Body of pancreas (tissue), 4 donors: ENCODE measurements at places on chromosomes 12 and 14. TPM values are rescaled to one million over a fixed set of nuclear protein-coding genes. Genes with fewer than 3 reads are reported as not detected.

- peak overlapping the region; percentile 44 for H3K27ac ChIP-seq
- no peak for DNase-seq
- H3K4me3 ChIP-seq = no peak overlapping the region
- H3K27me3 ChIP-seq = no peaks in the 10 kb centered on the region
- H3K36me3 ChIP-seq = no peaks in the 10 kb centered on the region
These were observed 19.1 kb upstream of the DHRS7 start for GRCh38 chr14:60184146-60184904.

GRCh38 chr12:3097186-3097804, 20.1 kb downstream of the TSPAN9 start:
- peaks cover 6% of the 10 kb centered on the region for H3K4me1 ChIP-seq
- no peak overlapping the region for H3K4me3 ChIP-seq
- no peaks in the 10 kb centered on the region for H3K27me3 ChIP-seq

Gene HOXC12
- total RNA-seq = not detected

Gene FAIM2
- total RNA-seq = 4.9 TPM

Gene PLCZ1
- not detected for total RNA-seq

Gene KCNJ8
- total RNA-seq = 26.2 TPM

- peak; percentile 69 for DNase-seq
- peak within 1 kb of the TSS; percentile 34 for H3K4me3 ChIP-seq
- no peaks in the 10 kb centered on the region for H3K27me3 ChIP-seq
- H3K27ac ChIP-seq = peak within 1 kb of the TSS; percentile 81
These were observed at the start of gene CARMIL3 for GRCh38 chr14:24051789-24052655. Gene CARMIL3, plus strand, starts transcription at chr14:24052009. Its CDS starts 145 bp downstream, at chr14:24052154.

Gene NFATC4
- 19.8 TPM for total RNA-seq

DNA sequence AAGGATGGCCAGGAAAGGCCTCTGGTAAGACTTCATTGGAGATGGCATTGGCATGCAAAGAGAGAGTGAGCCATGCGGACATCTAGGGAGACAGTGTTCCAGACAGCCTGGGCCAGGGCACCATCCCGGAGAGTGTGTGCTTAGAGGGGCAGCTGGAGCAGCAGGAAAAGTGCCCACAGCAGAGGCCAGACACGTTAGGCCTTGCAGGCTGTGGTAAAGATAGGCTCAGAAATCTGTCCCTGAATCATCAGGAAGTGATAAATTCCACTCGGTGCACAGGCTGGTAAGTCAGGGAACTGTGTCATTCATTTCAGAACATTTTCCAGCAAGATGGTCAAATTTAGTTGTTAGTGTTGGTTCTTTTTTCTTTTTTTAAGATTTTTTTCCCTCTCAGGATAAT, 8.8 kb downstream of the GALNT16 start:
- H3K27me3 ChIP-seq = no peaks in the 10 kb centered on the region
- H3K4me3 ChIP-seq = no peak overlapping the region
- H3K36me3 ChIP-seq = no peaks in the 10 kb centered on the region
- H3K27ac ChIP-seq = no peak overlapping the region

DNA sequence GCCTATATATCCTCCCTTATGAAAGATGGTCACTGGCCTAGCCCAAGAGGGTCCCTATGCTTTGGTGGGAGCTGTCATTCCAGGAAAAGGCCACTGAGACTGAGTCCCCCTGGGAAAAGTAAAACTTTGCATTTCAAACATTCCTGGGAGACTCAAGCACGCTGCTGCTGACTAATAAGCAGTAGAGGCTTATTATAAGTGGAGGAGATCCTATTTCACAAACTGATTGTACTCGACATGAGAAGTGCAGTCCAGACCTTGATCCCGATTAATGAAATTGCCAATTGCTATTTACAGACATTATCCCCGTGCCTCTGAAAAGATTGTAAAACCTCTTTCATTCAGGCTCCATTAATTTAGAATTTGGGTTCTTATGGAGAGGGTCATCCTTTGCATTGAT, 96.6 kb downstream of the EMP1 start:
- no peak overlapping the region for H3K4me3 ChIP-seq
- H3K4me1 ChIP-seq = peaks cover 16% of the 10 kb centered on the region
- H3K27ac ChIP-seq = no peak overlapping the region
- no peaks in the 10 kb centered on the region for H3K36me3 ChIP-seq
- DNase-seq = no peak
- no peaks in the 10 kb centered on the region for H3K27me3 ChIP-seq

DNA sequence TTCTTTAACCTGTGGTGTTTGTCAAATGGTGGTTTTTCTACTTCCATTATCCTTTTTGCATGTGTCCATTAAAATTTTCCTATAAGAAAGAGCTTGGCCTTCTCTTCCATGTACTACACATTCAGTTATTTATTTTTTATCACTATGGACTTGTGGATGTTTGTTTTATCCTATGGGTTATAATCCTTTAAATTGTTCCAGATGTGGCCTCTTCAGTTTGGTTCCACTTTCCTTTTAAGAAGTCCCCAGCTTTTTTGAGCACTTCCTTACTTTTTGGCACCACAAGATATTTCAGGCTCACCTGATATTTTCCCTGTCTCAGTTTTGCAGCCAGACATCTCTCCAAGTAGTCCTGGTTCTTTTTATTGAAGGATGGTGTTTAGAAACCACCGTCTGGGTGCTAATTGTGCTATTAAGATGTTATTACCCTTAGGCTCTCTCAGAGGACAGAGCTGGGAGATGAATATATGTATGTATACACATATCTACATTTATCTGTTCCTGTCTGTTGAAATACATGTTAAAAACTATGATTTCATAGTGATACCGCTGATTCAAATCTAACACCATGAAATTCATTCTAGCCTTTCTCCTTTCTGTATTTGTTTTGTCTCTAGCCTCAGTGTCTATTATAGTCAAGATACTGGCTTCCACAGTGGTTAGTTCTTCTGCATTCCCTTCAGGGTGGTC, 408.5 kb upstream of the RGS6 start:
- H3K27me3 ChIP-seq = no peaks in the 10 kb centered on the region
- H3K36me3 ChIP-seq = no peaks in the 10 kb centered on the region
- H3K4me1 ChIP-seq = peaks cover 15% of the 10 kb centered on the region
- no peak overlapping the region for H3K27ac ChIP-seq
- no peak for DNase-seq

Gene BCDIN3D
- 3.6 TPM for total RNA-seq

Gene RAD9B
- 2.3 TPM for total RNA-seq

Gene EEA1
- 7.3 TPM for total RNA-seq

- no peak overlapping the region for H3K4me3 ChIP-seq
- H3K36me3 ChIP-seq = no peaks in the 10 kb centered on the region
- no peaks in the 10 kb centered on the region for H3K27me3 ChIP-seq
- H3K27ac ChIP-seq = no peak overlapping the region
These were observed 237.1 kb downstream of the SLC41A2 start for GRCh38 chr12:104721039-104721405.

Gene CRACR2A
- total RNA-seq = 7.0 TPM

- peaks cover 20% of the 10 kb centered on the region for H3K4me1 ChIP-seq
- no peaks in the 10 kb centered on the region for H3K27me3 ChIP-seq
- H3K27ac ChIP-seq = no peak overlapping the region
- DNase-seq = no peak
These were observed 92.7 kb downstream of the MED13L start for GRCh38 chr12:116184763-116185162.

Gene MAGOHB
- 17.5 TPM for total RNA-seq

- H3K4me1 ChIP-seq = no peaks in the 10 kb centered on the region
- H3K4me3 ChIP-seq = no peak overlapping the region
- H3K27ac ChIP-seq = no peak overlapping the region
- H3K36me3 ChIP-seq = peaks cover 9% of the 10 kb centered on the region
- no peaks in the 10 kb centered on the region for H3K27me3 ChIP-seq
These were observed 17.0 kb downstream of the UBE3B start for GRCh38 chr12:109494348-109494881.

GRCh38 chr14:32710231-32710671, 228.4 kb upstream of the NPAS3 start:
- no peaks in the 10 kb centered on the region for H3K36me3 ChIP-seq
- H3K27me3 ChIP-seq = no peaks in the 10 kb centered on the region
- no peak overlapping the region for H3K4me3 ChIP-seq
- H3K4me1 ChIP-seq = no peaks in the 10 kb centered on the region
- H3K27ac ChIP-seq = no peak overlapping the region

- H3K27me3 ChIP-seq = no peaks in the 10 kb centered on the region
- no peak for DNase-seq
- no peaks in the 10 kb centered on the region for H3K4me1 ChIP-seq
- H3K27ac ChIP-seq = no peak overlapping the region
These were observed 130.2 kb downstream of the RBM19 start for GRCh38 chr12:113835896-113836295.

Gene GSC
- total RNA-seq = 0.33 TPM

Gene SCN8A
- 11.2 TPM for total RNA-seq

- no peak overlapping the region for H3K4me3 ChIP-seq
- no peaks in the 10 kb centered on the region for H3K36me3 ChIP-seq
- no peak for DNase-seq
These were observed 12.2 kb downstream of the BICD1 start for GRCh38 chr12:32118806-32119205.

- peak overlapping the region; percentile 63 for H3K27ac ChIP-seq
- H3K27me3 ChIP-seq = no peaks in the 10 kb centered on the region
- H3K36me3 ChIP-seq = no peaks in the 10 kb centered on the region
- peaks cover 7% of the 10 kb centered on the region for H3K4me1 ChIP-seq
- peak; percentile 32 for DNase-seq
These were observed 5.0 kb upstream of the SRSF9 start for GRCh38 chr12:120474616-120474960.

DNA sequence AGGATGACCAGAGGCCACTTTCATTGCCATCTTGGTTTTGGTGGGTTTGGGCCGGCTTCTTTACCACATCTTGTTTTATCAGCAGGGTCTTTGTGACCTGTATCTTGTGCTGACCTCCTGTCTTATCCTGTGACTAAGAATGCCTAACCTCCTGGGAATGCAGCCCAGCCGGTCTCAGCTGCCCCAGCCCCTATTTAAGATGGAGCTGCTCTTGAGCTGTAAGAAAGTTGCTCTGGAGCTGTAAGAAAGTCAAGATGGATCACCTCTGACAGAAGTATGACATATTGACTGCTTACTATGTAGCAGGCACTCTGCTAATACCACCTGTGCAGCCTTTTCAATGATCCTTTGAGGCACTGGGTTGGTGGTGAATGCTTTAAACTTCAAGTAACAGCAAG, 52.1 kb downstream of the RIN3 start:
- H3K4me1 ChIP-seq = no peaks in the 10 kb centered on the region
- no peaks in the 10 kb centered on the region for H3K27me3 ChIP-seq
- H3K27ac ChIP-seq = no peak overlapping the region
- H3K36me3 ChIP-seq = no peaks in the 10 kb centered on the region
- H3K4me3 ChIP-seq = no peak overlapping the region
